SIG-M5 (cell line): ENCODE measurements at places on chromosomes 7 and 10.

DNA sequence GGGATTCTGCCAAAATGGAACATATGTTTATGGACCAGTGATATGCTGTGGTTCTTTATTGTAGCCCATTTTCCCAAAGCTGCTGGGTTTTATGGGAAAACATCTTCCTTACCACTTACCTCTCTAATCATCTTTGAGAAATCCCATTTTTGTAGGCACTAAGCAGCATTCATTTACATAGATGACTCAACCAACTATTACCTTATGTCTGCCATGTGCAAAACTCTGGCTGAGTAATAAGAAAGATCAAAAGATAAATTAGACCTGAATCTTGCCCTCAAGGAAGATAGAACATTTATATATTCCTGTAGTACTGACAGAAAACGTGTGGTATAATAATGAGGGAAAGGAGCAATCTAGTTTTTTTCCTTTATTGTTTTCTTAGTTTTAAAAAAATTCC, 24.3 kb downstream of the CBLL1 start:
- DNase-seq, result no peak

DNA sequence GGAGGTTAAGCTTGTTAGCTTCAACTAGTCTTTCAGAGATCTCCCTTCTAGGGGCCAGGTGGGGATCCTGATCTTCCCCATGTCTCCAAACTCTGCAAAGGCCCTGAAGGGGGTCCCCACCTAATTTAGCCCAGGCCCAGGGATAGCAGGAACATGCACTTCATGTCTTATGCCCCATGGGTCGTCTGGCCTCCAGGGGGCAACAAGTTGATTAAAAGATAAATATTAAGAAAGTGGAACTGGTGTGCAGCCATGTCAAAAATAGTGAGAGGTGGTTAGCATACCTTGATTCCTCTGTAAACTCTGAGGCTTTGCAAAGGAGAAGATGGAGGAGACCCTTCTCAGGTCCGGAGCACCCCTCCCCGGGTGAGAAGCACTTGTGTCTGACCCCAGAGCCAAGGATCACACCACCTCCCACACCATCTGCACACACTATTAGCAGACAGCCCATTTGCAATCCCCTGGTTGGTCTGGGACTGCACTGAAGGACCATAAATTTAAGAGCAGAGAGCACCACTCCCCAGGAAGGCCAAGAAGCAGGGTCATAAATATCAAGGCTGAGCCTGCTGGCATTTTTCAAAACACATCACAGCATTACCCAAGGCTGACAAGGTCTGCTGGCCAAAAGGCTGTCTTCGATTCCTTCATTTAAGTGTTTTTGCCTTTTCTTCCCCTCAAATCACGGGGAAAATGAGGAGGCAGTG, 44.2 kb upstream of the LRRC18 start:
- DNase-seq, result no peak

DNA sequence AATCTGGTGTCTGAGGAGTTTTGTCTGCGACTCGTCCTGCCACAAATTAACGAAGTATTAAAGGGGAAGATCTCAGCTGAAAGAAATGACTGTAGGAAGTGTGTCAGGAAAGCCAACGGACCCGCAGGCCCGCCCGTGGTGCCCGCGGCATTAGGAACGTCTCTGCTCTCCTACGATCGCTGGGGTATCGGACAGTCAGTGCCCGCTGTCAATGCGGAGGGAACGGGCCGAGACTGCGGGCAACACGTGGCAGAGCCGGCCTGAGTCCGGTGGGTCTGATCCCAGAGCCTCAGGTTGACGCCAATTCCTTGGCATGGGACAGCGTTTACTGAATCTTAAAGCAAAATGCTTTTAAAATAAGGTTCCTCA, 128.7 kb downstream of the KBTBD2 start:
- no peak for DNase-seq

DNA sequence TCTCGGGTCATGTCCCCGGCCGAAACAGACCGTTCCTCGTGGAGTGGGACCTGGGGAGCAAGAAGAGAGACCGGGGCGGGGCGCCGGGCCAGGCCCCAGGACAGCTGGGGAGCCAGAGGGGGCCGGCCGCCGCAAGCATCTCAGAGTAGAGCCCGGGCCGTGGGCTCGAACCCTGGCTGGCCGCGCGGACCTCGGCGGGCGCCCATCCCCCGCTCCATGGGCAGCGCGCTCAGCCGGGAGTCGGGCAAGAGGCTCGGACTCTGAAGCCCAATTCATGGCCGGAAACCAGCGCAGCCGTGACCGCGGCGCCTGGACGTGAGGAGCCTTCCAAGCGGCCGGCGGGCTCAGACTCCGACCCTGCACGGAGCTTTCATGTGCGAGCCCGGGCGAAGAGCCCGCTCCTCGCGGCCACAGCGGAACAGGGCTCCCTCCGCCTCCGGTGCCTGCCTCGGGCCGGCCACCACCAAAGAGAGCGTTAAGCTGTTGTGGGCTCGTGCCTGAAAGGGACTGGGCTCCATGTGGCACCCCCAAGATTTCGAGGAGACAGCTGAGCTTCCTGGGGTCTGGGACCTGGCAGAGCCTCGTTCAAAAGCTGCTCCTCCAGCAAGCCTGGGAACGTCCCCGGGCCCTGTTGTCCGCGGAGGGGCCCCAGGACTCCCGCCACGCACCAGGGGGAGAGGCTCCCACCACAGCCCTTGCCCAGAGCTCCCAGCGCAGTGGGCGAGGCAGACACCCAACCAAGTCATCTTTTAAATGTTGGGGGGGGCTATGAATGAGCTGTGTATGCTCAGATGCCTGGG, 757 bp upstream of the GRID1 start:
- DNase-seq, result no peak

DNA sequence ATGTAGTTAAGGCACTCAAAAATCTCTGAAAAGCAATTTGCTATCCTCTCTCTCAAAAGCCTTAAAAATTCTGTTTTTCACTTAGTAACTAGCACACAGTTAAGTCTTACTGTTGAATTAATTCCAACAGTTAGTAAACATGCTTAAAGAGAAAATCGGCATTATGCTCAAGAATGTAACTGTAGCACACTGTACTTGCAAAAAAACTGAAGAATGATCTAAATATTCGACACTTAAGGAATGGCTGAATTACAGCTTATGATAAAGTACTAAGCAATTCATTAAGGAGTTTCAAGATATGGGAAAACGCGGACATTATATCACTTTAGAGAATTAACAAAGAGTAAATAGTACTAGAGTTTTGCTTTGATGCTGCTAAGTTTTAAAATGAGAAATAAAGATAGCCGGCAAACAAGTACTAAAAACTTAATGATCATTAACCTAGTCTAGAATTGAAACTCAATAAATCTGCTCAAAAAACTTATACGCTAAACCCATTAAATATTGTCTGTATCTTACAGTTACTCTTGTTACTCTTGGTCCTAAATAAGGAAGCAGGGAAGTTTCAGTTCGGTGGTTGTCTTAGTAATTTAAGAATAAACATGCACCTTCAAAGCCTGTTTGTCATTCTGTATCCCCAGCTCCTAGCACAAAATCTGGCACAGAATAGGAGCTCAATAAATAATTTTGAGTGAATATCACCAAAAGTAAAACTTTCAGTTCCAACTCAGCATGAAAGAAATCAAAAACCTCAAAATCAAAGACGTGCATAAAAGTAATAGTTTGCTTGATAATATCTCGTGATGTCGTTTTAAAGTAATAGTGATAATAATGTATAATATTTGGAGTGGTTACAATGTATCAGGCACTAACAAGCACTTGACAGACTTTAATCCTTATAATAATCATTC, 1.2 kb downstream of the TRDMT1 start:
- DNase-seq, result no peak

DNA sequence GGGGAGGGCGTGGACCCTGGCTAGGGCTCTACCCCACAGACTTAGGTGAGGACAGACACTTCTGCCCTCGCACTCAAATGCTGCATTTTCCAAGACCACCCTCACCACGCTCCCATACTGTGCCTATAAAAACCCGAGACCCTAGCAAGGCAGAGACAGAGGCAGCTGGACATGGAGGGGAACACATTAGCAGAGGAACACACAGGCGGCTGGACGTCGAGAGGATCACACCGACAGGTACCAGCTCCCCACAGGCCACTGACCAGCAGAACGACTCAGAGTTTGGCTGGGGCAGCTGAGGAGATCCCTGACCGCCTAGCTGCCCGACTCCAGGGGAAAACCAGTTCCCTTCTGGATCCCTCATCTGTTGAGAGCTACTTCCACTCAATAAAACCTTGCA, 338.2 kb upstream of the SMIM30 start:
- no peak for DNase-seq

DNA sequence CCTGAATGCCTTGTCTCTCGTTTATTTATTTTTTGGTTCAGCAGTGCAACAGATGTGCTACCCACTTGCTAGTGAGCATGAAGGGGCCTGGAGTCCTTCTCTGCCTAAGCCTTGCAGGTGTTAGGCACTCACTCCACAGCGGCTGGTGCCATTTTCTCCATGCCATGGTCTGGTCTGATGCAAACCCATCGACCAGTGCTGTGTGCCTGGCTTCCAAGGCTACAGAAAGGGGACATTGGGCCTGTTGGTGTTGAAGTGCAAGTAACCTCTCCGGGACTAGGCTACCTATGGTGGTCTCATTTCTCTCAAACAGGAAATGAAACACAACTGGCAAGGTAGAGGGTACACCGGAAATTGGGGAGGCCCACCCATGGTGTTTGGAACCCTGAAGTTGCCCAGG, 198.1 kb downstream of the ADARB2 start:
- no peak for DNase-seq

DNA sequence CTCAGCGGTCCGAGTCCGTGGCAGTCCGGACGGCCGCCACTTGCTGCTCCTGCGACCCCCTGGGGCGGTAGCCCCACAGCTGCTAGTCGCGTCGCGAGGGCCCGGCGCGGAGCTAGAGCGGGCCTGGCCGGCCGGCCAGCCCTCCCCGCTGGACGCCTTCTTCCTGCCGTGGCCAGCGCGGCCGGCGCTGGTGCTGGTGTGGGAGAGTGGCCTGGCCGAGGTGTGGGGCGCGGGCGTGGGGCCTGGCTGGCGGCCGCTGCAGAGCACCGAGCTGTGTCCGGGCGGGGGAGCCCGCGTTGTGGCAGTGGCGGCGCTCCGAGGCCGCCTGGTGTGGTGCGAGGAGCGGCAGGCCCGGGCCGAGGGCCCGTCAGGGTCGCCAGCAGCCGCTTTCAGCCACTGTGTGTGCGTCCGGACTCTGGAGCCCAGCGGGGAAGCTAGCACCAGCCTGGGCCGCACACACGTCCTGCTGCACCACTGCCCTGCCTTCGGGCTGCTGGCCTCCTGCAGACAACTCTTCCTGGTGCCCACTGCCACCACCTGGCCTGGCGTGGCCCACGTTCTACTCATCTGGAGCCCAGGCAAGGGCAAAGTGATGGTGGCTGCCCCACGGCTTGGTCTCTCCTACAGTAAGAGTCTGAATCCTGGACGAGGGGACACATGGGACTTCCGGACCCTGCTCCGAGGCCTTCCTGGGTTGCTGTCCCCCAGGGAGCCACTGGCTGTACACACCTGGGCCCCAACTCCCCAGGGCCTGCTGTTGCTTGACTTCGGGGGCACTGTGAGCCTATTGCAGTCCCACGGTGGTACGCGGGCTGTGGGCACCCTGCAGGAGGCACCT, 631 bp downstream of the HPS6 start:
- no peak for DNase-seq

- DNase-seq, result no peak
Measured at GRCh38 chr7:65946904-65947303, 35.1 kb downstream of the GUSB start.

DNA sequence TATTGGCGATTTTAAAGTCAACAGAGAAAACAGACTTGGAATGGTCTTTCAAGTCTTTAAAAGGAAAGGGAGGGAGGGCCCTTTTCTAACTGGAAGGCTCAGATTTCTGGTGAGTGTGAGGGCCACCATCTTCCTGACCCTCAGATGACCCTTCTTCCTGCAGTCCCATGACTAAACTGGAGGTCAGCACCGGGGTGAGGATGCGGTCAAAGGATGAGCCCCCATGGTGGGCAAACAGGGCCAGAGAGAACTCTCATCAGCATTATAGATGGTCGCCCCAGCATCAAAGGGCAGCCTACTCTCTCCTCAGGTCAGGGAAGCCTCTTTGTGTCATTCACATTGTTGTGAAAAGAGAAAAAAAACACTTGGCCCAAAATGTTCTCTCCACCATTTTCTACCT, 219.2 kb downstream of the LRMDA start:
- DNase-seq, result no peak

DNA sequence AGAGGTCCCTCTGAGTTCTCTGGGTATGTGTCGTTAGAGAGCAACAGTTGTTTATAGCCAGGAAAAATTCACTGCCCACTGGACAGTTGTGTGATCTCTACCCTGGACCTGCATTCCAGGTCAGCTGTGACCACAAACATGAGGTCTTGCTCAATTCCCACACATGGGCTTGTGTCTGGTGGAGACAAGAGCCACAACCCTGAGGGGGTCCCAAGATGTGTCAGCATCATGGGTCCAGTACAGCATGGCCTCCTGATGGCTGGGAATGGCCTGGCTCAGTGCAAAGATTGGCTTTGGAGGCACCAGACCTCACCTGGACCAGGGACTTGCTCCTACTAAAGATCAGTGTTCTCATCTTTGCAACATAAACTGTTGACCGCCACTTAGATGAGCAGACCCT, 751.6 kb downstream of the GRID1 start:
- no peak for DNase-seq

DNA sequence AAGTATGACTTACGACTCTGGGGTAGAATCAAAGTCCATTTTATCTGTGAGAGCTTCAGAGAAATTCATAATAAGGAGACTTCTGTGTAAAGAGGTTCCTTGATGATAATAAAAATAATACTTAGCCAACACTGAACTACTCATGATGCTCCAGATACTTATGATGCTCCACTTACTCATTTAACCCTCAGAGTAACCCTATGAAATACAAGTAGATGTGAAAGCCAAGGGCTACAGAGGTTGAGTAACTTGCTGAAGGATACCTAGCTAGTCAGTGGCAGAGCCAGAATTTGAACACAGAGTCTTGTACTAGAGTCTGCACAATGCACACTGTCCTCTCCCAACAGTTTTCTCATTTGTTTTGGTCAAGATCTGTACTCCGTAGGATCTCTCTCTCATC, 89.5 kb downstream of the HECW1 start:
- DNase-seq, result no peak

DNA sequence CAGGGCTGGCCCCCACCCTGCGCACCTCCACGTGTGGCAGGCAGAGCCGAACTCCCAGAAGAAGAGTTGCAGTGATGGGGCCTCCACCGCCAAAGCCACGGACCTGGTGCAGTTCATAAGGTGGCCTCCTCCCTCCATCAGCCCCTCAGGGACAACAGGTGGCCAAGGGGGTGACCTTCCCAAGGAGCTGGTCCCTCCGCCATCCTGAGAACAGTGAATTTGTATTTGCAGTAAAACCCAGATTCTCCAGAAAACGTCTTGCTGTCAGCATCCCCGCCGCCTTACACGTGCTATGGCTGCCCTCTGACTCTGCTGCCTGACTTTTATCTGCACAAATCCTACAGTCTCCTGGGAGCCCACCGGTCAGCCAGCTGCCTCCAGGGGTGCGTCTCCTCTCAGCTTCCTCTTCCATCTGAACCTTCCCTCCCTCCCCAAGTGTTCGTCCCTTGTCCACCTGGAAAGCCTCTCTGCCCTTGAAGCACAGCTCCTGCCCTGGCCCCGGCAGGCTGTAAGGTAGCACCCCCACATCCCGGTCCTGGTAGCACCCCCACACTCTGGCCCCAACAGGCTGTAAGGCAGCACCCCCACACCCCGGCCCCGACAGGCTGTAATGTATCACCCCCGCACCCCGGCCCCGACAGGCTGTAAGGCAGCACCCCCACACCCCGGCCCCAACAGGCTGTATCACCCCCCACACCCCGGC, 311.8 kb downstream of the PTPRN2 start:
- DNase-seq, result no peak
